ENCODE measurements at places on chromosomes 5 and 9.

GRCh38 chr9:135260221-135261180 lies 173.0 kb downstream of the OLFM1 start:
- no peak for DNase-seq

- no peak for DNase-seq
Observed at GRCh38 chr9:74304598-74304997, 192.5 kb upstream of the RORB start.

DNA sequence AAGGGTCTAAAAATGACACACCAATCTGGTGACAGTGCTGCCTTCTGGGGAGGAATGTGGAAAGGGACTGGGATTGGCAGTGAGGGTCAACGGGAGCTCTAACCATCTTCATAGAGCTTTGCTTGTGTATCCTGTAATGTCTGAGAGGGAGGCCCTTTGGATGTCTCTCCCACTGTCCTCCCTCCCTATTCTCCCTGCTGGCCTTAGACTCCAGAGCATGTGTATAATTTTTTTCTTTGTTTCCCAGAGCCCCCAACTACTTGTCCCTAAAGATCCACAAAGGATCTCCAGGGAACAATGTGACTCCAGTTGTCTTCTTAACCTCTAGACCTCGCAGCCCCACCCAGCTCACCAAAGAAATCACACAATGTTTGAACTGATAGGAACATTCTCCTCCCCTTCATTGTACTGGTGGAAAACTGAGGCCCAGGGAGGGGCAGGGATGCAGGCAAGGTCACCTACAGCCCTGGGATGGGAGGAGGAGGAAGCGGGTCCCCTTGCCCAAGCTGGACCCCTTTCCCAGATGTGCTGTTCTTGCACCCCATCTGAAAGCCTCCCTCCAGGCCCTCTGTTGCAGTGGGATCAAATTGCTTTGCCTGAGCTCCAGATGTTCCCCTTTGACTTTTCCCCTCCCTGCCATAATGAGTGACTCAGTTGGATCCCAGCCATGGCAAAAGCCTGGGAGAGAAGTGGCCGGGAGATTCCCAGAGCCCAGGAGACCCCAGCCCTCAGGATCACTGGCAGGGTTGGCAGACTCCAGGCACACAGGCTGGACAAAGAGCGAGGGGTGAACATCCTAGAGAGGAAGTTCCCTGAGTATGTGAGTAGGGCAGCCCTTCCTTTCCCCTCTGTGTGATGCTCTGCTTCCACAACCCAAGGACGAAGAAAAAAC lies 21.8 kb downstream of the SPARC start:
- no peak for DNase-seq

GRCh38 chr5:6868171-6868570 lies 154.9 kb downstream of the TENT4A start:
- no peak for DNase-seq

GRCh38 chr5:54024466-54024865 lies 285.9 kb downstream of the ARL15 start:
- DNase-seq = no peak

DNA sequence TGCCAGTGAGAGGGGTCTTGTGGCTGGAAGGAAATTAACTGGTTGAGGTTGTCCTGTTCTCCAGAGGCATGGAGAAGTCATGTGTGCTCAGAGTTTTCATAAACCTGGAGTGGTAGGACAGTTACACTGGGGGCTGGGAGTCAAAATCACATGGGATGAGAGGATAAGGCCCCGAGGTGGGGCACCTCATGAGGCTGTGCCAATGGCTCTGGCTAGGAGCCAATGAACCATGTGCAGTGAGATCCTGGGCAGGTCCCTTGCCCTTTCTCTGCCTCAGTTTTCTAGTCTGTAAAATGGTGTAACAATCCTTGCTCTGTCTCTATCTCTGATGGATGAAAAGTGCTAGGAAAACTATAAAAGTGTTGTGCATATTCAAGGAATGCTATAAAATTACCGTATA lies 7.0 kb upstream of the SYNPO start:
- DNase-seq = no peak

DNA sequence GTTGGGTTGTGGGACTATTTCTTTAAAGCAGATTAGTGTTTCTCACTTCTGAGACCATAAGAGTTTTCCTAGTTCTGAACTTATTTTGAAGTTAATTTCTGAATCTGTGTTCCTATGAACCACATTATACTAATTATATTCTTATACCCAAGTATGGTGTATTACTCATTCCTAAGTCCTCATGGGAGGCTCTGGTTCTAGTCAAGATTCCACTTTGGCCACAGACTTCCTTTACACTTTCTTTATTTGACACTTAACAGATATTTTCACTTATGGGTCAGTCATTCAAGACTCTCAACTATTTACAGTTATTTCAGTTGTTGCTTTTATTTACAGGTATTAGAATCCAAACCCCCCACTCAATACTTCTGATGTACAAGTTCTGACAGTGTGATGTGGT lies 937.2 kb upstream of the TYRP1 start:
- no peak for DNase-seq

DNA sequence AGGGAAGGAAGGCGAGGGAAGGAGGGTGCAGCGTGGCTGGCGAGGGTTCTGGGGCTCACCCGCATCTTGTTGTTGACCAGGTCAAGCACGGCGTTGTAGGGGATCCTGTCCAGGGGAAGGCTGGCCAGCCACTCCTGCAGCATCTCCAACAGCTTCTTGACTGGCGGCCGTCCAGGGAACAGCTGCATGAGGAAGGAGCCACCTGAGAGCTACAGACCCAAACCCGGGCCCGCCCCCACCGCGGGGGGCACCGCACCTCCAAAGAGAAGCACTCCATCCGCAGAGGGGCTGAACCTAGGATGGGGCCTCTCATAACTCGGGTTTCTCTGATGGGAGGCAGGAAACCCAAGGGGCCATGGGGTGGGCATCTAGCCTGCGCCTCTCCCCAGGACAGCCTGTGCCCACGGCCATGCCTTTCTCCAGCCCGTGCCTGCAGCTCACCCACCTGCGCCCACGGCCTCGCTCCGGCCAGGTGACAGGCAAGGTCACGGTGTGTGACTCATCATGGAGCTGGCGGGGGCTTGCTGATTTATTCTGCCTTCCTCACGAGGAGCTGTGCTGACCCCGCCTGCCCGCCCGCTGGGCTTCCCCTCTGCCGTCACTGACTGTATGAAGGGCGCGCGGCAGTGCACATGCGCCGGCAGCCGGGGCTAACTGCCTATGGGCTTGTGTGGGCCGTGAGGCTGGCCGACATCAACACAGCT lies 11.8 kb upstream of the LHX3 start:
- DNase-seq = no peak

GRCh38 chr5:180665682-180666404 lies 16.4 kb upstream of the FLT4 start:
- no peak for DNase-seq

GRCh38 chr9:98314381-98315066 lies 59.1 kb upstream of the TBC1D2 start:
- no peak for DNase-seq

DNA sequence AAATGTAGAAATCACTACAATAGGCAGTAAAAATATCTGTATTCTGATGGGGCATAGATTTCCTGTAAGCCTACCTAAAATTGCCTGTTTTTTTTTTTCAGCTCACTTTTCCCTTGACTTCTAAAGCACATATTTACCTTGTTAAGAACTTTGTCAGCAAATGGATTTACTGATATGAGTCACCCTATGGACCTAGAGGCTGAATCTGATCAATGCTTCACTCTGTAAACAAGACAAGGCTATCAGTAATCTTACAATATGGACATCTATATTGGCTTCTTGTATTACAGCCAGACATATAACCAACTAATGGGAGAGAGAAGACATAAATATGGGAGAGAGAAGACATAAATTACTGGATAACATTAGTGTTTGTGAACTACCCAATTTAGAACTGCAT lies 792.7 kb upstream of the CHD1 start:
- DNase-seq = no peak

GRCh38 chr5:165882099-165882498 lies 2376.7 kb downstream of the MAT2B start:
- DNase-seq = no peak

GRCh38 chr5:104344809-104345208 lies 782.2 kb upstream of the NUDT12 start:
- no peak for DNase-seq

DNA sequence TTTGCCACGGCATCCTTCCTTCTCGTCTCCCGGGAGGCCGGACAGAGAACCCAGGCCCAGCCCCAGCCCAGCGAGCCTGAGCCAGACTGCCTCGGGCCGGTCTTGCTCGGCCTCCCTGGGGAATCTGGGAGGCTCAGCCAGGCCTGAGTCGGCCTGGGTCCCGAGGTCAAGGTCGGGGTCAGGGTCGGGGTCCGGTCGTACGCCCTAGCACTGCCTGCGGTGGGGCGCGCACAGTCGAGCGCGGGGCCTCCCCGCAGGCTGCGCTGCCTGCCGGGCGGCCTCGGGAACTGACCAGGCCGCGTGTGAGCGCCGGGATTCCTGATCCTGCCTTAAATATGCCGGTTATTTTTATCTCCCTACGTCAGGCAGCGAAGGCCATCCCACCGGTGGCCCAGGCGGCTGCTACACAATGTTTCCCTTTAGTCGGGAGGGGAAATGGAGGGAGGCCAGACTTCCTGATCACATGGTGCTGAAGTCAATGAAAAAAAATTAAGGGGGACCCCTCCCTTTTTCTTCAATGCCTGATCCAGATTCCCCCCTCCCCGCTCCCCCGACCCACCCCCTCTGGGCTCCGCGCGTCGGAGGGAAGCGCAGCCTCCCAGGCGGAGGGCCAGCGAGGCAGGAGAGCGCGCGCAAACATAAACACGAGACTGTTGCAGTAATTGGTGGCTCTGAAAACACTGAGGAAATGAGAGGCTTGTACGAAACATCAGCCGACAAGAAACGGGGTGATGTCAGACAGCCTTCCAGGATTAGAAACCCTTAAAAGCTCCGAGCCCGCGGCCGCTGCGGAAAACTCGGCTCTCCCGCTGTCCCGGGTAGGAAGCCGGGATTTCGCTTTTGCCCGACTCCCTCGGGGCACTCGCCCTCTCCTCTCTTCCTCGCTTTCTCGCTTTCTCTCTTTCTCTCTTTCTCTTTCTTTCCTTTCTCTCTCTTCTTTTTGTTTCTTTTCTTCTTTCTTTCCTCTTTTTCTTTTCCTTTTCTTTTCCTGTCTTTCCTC lies 148.2 kb upstream of the KLF4 start:
- no peak for DNase-seq

DNA sequence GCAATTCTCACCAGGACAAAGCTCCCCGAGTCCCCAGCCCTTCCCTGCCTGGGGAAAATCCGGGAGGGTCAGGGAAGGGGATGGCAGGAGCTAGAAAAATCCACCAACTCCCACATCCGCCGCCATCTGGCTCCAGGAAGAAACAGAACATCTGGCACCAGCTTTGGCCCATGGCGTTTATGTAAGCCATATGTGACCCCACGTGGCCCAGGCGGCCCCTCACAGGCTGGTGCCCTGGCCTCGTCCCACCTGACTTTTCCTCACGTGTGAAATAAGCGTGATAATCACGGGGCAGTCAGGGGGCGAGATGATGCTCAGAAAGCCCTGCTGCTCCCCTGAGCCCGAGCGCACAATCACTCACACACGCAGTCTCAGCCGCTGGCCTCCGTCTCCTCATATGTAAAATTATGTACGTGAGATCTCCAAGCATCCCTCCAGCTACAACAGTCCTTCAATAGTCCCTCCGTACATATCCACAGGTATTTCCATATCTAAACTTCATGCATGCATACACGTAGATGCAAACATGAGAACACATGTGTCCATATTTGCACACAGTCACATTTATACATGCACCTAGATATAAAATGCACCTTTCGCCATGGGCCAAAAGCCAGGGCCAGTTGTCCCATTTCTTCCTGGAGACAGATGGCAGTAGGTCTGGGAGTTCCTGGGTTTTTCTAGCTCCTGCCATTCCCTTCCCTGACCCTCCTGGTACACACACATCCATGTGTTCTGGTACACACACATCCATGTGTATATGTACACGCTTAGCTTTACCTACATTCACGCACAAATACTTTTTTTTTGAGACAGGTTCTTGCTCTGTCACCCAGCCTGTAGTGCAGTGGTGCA lies 28.9 kb downstream of the PLPP7 start:
- DNase-seq = no peak

DNA sequence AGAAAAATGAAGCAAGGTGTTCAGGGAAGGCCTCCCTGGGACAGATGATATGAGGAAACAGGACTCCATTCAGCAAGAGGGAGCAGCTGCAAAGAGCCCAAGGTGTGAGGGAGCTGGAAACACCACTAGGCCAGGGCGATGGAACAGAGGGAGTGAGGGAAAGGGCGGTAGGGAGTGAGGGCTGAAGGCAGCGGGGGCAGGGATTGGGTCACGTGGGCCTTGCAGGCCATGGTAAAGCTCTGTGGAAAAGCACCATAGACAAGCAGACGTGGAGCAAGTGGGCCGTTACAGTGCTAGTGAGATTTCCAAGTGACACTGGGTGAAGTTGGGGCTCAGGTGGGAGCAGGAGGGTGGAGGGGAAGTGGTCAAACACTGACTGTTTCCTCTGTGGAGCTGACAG lies 10.8 kb upstream of the PRRC1 start:
- DNase-seq = no peak

- DNase-seq = no peak
Observed at GRCh38 chr9:89863837-89864236, 259.0 kb downstream of the GADD45G start.

DNA sequence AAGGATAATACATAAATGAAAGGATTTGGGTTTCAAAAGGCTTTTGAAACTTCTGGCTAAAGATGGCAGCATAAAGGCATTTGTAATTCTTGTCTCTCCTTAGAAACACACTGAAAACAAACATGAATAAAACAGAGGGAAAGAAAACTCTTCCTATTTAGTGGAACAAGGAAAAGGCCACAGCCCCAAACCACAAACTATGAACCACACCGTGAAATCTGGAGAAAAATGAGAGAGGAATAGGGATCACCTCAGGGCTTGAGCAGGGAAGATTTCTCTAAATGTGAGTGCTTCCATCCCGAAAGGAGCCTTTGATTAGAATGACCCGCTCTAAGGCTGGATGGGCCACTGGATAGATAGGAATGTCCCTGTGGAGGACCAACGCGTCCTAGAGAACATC lies 119.6 kb downstream of the SEC61B start:
- no peak for DNase-seq

DNA sequence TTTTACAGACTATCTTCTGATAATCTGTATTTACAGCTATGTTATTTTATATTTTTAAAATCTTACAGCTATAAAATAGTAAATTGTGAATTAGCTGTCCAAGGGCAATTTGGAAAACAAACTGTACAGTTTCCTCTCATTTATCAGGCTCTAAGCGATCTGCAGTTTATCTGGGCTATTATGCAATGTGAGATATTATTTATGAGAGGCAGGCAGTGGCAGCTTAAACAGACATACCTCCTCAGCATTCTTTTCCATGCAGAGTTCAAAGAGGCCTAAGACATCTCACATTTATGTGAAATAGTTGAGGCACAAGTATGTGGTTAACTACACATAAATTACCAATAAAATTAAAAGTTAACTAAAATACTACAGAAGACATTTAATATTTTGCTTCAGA lies 10.2 kb downstream of the NIPSNAP3B start:
- no peak for DNase-seq

DNA sequence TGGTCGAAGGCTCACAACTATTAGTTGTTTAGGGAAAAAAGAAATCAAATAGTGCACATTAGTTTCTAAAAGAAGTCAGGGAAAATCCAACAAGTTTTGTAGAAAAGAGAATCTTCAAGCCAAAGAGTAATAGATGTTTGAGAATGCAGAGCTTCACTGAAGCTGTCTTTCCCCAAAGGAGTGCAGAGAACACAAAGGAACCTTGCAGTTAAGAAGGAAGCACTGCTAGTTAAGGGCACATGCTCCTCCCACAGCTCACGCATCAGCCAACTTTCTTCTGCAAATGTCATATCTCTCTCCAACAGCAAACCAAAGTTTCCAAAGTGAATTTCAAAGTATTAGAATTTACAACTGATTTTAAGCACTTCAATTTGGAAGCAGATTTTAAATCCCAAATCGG lies 116.4 kb upstream of the FST start:
- no peak for DNase-seq

Data from stimulated activated CD4-positive, alpha-beta T cell treated with anti-CD3 and anti-CD28 coated beads, Interleukin-12 subunit alpha, Interleukin-12 subunit beta, amount 100 ng/mL, for 4 hours (primary cell).